ENCODE measurements at places on chromosomes 3 and 15.

- no peaks in the 10 kb centered on the region for H3K27me3 ChIP-seq
- no peaks in the 10 kb centered on the region for H3K4me1 ChIP-seq
- no peak for DNase-seq
- H3K36me3 ChIP-seq = no peaks in the 10 kb centered on the region
Measured at GRCh38 chr3:144549166-144549565, 577.5 kb downstream of the DIPK2A start.

DNA sequence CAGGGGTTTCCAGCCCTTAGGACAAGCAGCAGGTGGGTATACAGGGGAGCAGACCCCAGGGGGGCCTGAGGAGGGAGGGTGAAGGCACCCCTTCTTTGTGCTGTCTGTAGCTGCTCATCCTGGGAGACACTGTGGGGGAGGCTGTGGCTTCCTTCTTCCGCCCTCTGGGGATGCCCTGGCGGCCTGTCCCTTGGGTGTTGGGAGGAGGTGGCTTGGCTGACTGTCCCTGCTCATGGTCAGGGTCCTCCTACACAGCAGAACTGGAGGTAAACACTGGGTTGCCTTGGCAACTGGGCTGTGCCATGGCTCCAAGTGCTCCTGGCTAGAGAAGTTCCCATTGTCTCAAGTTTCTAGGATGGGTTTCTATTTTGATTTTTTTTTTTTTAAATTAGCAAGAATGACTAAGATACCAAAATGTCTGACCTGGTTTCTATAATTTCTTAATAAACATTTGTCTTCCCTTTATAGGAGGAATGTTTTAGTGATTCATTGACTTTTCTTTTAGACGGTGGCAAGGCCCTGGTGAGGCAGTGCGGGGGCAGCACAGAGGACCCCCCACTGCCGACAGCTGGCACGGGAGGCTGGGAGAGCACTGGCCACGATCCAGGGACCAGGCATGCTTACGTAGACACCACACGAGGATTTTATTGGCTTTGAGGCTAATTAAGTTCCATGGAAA lies 12.4 kb downstream of the KLF13 start:
- H3K4me1 ChIP-seq = no peaks in the 10 kb centered on the region
- H3K27ac ChIP-seq = peak overlapping the region; percentile 33
- H3K27me3 ChIP-seq = no peaks in the 10 kb centered on the region
- H3K4me3 ChIP-seq = no peak overlapping the region
- DNase-seq = peak; percentile 88

GRCh38 chr3:113495035-113495434 lies 19.9 kb downstream of the SPICE1 start:
- no peaks in the 10 kb centered on the region for H3K36me3 ChIP-seq
- no peak overlapping the region for H3K4me3 ChIP-seq
- no peak for DNase-seq
- no peaks in the 10 kb centered on the region for H3K4me1 ChIP-seq
- no peaks in the 10 kb centered on the region for H3K27me3 ChIP-seq

- no peaks in the 10 kb centered on the region for H3K36me3 ChIP-seq
- no peaks in the 10 kb centered on the region for H3K4me1 ChIP-seq
- H3K27me3 ChIP-seq = no peaks in the 10 kb centered on the region
Measured at GRCh38 chr3:53065841-53066480, 20.1 kb upstream of the SFMBT1 start.

DNA sequence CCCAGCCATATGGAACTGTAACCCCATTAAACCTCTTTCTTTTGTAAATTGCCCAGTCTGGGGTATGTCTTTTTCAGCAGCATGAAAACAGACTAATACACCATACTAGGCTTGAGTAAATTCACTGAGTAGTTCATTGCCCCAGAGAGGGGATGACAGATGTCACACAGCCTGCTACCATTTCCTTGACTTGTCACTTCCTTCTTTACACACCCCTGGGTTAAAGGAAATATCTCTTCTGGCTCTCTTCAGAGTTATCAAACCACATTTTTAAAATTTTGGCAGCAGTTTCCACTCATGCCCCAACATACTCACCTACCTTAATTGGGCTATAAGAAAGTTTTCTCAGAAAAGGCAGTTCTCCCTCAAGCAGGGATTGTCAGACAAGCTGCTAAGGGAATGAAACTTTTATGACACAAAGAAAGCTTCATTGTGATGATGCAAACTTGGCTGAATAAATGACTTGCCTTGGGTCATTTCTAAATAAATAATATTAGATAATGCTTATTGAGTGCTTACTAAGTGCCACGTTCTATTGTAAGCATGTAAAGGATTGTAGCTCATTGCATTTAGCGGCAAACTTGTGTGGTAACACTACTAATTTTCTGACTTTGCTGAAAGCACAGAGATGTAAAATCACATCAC lies 68.0 kb upstream of the RBMS3 start:
- no peak overlapping the region for H3K27ac ChIP-seq
- no peak for DNase-seq
- no peaks in the 10 kb centered on the region for H3K4me1 ChIP-seq
- no peak overlapping the region for H3K4me3 ChIP-seq
